GM23338 (cell line): ENCODE measurements at places on chromosomes 6 and 20.

DNA sequence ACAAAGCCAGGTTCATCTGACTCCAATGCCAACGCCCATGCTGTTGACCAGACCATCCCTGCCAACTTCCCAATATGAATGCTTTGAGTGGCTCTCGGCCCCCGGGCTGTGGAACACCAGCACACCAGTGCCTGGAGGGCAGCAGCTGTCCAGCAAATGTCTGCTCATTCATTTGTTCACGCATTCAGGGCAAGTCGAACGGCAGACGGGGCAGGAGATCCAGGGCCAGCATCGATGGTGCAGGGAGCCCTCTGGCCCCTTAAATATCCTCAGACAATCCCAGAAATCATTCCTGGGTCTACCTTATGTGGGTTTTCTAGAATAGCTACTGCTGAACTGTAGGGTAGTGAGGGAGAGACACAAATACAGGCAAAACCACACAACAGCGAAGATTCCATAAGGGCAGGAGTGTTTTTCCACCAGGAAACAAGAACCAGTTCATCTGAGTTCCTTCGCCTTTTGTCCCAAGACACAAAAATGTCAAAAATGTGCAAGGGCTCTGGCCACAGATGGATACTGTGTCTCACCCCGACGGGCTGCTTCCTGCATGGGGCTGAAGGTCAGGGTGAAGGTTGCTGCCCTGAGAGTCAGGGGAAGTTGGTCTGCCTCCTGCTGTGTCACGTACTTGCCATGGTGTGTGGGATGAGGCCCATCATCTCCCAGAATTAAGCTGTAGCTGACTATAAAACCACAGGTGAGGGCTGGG lies 15.5 kb downstream of the RIPOR3 start:
- DNase-seq = peak; percentile 60

- DNase-seq = no peak
Measured at GRCh38 chr6:71410164-71410566, 121.6 kb downstream of the OGFRL1 start.

GRCh38 chr6:11911538-11911937 lies 100.6 kb upstream of the HIVEP1 start:
- no peak for DNase-seq

GRCh38 chr6:85975957-85976356 lies 333.3 kb upstream of the SYNCRIP start:
- no peak for DNase-seq

DNA sequence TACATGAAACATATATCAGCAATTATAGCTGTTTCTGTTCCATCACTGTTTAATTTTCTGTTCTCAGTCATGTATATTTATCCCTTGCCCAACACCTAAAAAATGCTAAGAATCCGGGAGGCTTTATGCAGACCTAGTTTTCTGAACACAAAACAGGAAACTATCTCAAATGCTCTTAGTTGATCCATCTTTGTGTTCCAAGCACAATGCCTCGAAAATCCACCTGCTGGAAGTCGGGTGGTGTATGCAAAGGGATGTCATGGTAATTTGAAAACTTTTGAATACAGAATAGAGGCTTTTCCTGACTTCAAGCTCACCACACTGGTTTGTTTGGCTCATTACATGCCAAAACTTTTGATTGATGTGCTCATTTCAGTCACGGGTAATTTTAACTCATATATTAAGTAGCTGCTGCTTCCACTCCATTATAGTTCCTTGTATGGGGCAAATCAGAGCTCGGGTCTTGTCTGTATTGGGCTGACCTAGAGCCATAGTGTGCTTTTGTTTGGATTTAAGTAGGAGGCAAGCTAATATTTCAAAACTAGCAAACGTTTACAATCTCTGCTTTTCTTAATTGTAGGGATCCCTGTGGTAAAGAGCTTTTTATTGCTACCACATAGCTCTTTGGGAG lies 646.5 kb upstream of the EPHA7 start:
- peak; percentile 70 for DNase-seq

DNA sequence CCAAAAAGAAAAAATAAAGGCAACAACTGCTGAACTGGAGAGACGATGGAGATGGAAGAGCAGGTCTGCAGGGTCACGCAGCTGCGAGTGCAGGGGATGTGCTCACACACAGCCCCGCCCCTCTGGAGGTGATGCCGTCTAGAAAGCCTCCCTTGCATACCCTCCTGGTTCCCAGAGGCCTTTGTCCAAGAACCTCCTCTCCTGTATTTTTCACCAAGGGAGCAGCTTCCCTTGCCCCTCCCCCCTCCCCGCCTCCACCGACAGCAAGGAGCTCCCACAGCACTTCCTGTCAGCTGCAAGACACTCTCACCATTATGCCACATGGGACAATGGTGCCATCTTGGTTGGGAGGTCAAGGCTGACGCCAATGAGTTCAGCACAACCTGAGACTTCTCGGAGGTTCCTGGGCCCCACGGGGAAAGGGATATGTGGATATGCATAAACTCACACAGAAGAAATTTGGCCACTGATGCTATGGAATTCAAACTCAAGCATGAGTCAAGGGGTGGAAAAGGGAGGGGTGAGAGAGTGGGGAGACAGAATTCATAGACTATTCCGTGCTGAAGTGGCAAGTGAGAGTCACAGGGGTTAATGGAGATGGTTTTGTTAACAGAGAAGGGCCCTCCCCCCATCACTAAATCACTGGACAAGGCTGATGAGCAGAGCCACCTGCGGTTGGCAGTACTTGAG lies 132.9 kb downstream of the SCML4 start:
- peak; percentile 30 for DNase-seq

- DNase-seq = no peak
Measured at GRCh38 chr20:17430125-17430950, 100.8 kb downstream of the BFSP1 start.

- no peak for DNase-seq
Measured at GRCh38 chr6:14511061-14511586, 393.6 kb downstream of the CD83 start.

GRCh38 chr6:8705435-8706020 lies 270.2 kb upstream of the SLC35B3 start:
- DNase-seq = no peak

DNA sequence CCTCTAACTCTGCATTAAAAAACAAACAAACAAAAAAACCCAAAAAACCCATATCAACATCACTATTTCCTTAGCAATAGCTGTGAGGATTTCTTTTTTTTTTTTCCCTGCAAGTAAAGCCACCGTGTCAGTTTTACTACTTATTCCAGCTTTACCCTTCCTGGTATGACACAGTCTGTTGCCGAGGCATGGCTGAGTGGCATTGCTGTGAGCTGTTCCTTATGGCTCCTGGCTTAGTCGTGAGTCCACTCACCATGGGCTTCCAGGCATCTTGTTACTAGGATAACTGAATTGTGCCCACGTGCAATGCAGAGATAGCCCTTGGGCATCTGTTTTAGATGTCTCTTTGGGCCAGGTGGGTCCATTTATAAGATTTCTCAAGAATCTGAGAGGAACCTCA lies 84.8 kb downstream of the LRRC1 start:
- DNase-seq = no peak

DNA sequence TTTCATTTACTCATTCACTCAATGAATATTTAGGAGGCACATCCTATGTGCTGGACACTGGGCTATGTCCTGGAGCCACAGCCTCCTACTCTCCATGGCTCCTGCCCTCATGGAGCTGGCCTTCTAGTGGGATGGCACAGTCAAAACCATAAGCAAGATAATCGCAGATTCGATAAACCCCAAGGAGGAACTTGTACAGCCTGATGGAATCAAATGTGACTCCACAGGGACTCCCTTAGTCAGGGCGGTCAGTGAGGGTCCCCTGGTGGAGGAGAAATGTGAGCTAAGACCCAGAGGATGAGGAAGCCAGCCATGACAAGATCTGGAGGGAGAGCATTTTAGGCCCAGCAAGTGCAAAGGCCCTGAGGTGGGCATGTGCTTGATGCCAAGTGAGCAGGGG lies 211.9 kb downstream of the PREX1 start:
- no peak for DNase-seq

DNA sequence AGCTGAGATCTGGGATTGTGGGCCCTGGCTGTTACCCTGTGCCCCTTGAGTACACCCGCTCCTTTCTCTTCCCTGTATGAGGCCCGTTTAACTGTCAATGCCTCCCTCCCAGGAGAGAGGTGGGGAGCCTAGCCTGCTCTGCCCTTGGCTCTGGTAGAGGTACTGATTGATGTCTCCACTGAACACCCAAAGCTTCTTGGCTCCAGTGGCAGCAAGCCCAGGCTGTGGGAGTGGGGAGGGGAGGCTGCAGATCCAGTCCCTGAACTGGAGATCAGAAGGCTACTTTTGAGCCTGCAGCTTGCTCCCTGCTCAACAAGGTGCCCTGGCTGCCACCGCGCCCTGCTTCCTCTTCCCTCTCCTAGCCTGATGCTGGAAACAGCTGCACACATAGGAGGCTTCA lies 7.5 kb downstream of the LRRC73 start:
- no peak for DNase-seq

- DNase-seq = no peak
Measured at GRCh38 chr20:60669211-60669610, 582.9 kb upstream of the CDH4 start.

GRCh38 chr6:1424306-1424927 lies 35.0 kb downstream of the FOXF2 start:
- peak; percentile 84 for DNase-seq

DNA sequence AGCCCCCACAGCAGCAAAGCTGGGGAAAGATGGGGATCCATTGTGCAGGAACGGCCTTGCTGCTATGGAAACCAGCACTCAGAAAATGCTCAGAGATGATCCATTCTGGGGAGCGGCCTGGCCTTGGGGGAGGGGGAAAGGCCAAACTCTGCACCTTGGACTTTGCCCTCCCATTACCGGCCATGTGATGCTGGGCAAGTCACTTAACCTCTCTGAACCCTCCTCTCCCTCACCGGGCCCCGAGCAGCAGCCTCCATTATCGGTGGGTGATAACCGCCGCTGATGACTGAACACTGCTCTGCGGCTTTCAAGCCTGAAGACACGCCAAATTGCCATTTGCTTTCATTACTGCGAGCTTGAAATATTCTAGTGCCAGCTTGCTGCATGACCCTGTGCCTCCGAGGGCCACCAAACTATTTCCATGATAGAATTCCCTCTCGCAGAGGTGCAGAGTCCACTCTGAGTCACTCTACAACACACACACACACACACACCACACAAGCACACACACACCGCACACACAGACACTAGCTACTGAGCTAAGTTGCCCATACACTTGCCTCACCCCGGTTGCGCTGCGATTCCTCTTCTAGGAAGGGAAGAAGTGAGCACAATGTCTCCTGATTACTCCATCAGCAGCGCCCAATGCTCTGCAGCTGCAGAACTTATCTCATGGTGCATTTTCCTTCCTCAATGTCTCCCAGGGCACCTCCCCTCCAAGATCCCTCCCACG lies 20.6 kb upstream of the SIRPA start:
- no peak for DNase-seq

- DNase-seq = no peak
Measured at GRCh38 chr20:13831476-13831875, 46.6 kb downstream of the NDUFAF5 start.

DNA sequence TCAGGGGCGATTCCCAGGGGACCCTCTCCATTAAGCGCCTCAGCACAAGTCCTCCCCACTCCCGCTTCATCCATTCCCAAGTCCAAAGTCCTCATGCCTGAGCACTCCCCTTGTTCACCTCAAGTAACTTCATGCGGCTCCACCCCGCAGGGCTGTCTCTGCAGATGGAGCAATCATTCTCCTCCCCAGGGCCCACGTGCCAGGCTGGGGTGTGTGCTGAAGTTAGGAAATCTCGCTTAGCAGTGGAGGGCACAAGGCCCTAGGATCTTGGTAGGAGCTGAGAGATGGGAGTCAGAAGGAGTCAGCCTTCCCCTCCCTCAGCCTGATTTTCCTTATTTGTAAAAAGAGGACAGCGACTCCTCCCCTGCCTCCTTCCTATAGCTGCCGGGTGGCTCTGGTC lies 3.5 kb downstream of the TGM3 start:
- no peak for DNase-seq

DNA sequence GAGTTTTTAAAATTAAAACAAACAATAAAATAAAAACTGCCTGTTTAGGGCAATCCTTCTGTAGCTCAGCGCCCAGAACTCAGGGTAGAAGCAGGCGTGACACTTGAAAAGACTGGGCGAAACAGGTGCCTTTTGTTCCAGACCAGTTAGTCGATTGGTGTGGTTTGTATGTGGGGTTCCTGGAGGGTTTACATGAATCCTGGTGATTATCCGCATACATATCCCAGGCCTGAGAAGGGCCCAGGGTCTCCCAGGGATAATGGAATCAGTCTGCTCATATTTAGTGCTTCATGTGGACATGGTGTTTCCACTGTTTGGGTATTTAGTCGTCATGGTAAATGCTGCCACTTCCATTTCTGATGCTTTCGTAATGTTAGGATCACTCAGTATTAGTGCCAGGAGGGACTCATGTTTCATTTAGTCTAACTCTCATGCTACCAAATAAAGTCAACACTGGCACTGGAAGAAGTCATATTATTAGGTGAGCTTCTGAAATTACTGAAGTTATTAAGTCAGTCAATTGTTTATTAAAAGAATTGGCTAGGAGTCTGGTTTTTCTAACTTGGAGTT lies 116.5 kb downstream of the SAMD5 start:
- DNase-seq = no peak

GRCh38 chr20:45419188-45420091 lies 3.5 kb downstream of the PIGT start:
- DNase-seq = no peak

- no peak for DNase-seq
Measured at GRCh38 chr6:5105146-5105545, 20.0 kb downstream of the PPP1R3G start.

DNA sequence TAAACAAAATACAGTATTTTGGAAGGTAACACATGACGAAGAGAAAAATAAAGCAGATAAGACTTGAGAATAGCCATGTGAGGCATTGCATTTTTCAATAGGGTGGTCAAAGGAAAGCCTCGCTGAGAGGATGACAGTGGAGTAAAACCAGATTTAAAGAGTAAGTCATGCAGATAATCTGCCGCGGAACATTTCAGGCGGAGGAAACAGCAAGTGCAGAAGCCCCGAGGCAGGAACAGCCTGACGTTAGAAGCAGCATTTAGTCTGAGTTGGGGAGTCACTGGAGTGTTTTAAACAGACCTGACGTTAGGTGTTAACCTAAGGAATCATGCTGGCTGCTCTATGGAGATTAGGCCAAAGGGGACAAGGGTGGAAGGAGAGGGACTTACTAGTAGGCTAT lies 65.0 kb upstream of the VSTM2L start:
- DNase-seq = no peak

- DNase-seq = no peak
Measured at GRCh38 chr6:37393381-37393929, 39.6 kb upstream of the CMTR1 start.

- no peak for DNase-seq
Measured at GRCh38 chr6:144415835-144416237, 130.7 kb downstream of the UTRN start.

DNA sequence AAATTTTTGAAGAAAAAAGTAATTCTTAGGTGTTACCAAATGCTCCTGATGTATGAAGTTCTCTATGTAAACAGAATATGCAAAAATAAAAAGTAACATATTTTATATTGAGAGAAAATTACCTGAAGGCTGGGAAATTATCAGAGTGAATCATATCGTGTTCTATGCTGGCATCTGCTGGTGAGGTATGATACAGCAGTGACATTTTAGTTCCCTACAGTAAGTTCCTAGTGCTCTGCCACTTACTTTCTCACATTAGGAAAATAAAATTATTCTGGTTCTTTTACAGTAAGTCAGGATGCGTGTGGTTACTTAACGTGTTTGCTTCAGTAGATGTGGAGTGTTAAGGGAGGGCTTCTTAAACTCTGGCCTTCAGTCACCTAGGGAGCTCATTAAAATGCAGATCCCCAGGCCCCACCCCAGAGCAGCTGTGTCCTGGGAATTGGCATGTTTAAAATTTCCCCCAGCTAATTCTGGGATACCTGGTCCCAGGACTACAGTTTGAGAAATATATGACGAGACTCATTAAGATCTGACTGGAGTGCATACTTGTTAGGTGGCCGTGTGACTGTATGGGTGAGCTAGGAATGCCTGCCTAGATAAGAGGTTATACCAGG lies 3.2 kb downstream of the ACTR5 start:
- peak; percentile 56 for DNase-seq
